ENCODE measurements at places on chromosomes 12 and 14.

DNA sequence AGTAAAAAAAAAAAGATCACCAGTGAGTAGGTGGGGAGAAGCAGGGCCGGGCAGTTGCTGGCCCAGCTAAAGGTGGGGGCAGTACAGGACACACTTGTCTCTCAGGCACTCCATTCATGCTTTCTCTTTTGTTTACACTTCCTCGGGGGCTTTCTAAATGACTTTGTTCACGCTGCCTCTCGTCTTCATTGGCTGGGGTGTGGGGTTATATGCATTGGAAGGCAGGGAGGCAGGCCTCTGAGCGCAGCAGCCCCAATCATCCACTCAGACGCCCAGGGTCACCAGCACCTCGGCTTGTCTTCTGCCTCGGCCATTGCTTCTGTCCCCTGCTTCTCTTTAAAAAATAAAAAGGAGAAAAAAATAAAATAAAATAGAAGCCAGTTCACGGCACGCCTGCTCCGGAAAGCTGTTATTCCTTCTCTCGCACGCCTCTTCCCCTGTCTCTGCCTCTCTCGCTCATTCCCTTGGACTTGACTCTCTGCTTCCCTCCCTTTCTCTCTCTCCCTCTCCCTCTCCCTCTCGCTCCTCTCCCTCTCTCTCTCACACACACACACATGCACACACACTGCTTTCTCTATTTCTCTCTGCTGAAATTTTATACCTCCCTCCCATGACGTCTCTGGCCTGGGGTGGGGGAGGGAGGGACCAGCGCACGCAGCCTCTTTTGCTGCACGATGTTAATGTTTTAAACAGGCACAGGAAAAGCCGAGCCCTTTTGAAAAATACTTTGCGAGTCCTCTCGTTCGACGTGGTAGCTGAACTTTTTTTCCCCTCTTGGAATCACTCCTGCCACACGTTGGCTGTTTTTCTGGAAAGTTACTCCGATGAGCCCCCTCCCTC, at the start of gene TGFB3:
Gene TGFB3 (minus strand): TSS at position 570 of the 840 bp plus-strand sequence. CDS start 1,102 bp downstream, outside the sequence.
- peak; percentile 42 for DNase-seq

- DNase-seq: no peak
These were observed 815.7 kb downstream of the NRXN3 start for GRCh38 chr14:78985668-78986381.

DNA sequence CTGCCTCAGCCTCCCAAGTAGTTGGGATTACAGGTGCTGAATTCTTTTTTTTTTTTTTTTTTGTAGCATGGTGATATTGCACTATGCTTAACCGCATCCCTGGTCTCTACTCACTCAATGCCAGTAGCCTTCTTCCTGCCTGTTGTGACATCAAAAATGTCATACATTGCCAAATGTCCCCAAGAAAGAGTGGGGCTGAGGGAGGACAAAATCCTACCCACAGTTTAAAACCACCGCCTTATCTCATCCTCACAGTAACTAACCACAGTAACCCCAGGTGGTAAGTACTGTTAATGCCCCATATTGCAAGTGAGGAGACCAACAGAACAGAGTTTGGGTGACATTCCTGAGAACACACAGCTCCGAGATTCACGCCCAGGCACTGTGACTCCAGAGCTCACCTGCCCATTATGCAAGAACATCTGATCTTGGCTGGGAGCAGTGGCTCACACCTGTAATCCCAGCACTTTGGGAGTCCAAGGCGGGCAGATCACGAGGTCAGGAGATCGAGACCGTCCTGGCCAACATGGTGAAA, 19.6 kb downstream of the MORN3 start:
- DNase-seq: no peak

GRCh38 chr12:120955232-120955631, 23.1 kb upstream of the HNF1A start:
- DNase-seq: no peak

DNA sequence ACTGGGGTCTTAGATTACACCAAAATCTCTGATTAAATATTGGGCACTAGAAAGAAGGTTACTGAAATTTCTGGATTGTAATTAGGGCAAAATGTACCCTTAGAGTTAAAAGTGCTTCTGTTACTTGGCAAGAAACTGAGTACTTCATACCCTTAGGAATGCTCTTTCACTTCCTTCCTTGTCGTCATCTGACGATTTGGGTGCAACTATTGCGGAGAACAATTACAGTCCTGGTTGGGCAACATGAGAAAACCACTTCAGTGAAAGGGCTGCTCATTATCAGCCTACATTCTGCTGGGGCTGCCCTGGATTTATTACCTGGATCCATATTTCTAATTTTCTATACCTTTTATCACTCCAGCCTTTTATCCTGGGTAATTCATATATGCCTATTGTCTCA, 348.5 kb upstream of the MDGA2 start:
- no peak for DNase-seq

DNA sequence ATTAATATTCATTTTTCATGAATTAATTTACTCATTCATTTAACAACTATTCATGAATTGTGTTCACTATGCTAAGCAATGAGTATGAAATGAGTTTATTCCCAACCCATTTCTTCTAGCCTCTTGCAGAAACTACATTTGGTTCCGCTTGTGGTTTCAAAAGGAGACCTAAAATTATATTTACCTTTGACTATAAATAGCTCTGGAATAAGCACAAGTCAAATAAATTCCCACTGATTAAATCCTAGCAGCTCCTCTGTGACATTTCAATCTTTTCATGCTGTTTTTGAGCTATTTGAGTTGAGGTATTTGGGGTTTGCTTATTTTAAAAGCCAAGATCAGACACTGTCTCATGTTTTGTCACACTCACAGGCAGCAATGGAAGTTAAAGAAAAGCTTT, 46.9 kb downstream of the DUSP6 start:
- no peak for DNase-seq

DNA sequence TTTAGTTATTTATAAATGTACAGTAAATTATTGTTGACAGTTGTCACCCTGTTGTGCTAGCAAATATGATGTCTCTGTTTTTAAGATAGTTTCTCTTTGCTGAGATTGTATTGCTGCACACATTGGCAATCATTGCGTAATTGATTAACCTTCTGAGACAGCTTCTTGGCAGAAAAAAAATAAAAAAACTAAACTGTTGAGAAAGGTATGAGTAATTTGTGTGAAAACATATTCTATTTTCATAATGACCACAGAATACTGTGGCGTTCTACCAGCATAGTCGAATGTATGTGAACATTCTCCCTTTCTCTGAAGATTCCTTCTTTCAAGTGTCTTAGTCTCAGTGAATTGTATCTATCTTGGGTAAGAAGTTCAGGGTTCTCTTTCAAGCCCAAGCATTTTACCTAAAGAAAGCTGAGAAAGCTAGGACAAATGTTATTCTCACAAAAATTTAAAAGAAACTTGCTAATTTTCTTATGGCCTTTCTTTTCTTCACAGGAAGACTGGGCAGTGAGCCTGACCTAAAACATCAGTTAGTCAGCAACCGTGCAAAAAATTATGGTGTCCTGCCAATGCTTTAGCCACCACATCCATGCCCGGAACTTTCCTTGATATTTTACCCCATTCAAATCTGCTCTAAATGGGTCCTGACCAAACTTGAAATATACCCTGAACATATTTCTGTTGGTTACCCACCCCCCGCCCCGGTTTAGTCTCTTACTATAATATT, 69.0 kb upstream of the REP15 start:
- DNase-seq: no peak

GRCh38 chr14:77014004-77014604, 14.4 kb downstream of the IRF2BPL start:
- no peak for DNase-seq

GRCh38 chr14:33524244-33524643, 426.6 kb downstream of the EGLN3 start:
- DNase-seq: no peak

DNA sequence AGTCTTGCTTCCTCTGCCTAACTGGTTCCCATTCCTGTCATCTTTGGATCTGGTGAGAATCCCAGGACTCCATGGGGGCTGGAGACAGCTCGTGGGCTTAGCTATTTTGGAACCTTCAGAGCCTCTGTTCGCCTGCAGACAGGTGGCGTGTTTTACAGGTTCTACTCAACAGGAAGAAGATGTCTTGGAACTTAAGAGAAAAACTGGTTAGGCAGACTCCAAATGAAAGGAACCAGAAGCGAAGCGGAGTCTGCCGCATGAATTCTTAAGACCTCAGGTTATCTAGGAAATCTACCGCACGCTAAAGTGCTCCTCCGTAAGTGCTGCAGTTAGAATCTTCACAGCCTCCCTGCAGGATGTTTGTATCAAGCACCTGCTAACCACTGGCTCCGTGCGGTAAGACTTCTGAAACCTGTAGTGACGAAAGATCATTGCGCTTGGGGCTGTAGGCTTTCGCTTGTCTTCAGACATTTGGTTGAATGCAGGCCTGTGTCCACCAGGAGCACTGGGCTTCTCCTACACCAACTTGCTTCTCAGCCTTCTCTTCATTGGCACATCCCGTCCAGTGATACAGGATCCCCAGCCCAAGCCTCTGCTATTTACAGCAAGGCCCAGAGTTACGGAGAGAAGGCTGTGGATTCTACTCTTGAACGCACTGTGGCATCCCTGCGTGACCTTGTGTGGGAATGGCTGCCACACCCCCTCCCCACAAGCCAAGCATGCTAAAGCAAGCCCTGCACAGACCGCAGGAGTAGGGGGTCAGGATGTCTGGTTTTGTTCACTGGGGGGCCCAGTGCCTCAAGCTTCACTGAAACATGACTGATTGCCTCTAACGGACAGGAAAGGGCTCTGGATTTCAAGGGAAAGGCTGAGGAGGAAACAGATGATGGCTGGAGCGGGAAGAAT, 35.0 kb downstream of the ACADS start:
- DNase-seq: no peak

DNA sequence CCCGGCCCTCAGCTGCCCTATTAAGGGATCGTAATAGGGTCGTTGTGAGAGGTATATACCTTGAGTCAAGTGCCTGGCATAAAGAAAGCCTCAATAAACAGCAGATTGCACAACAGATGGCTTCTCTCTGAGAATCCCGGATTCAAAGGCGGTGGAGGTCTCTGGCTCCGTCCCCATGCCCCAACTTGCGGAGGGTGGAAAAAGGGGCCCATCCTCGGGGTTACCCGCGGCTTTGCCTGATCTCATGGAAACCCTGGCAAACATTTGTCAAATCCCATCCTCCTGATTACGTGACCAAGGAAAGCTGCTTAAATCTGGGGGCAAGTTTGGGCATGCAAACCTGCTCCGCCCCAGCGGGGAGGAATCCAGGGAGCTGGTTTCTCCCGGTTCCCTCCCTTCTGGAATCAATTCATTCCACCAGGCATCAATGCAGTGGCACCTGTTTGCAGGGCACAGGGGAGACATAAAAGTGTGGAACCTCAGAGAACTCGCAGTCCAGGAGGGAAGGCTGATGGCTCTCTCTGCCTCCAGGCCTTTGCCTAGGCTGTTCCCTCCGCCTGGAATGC, 12.3 kb downstream of the TRPV4 start:
- DNase-seq: no peak

- no peak for DNase-seq
These were observed 146.4 kb upstream of the LMNTD1 start for GRCh38 chr12:25699454-25699853.

DNA sequence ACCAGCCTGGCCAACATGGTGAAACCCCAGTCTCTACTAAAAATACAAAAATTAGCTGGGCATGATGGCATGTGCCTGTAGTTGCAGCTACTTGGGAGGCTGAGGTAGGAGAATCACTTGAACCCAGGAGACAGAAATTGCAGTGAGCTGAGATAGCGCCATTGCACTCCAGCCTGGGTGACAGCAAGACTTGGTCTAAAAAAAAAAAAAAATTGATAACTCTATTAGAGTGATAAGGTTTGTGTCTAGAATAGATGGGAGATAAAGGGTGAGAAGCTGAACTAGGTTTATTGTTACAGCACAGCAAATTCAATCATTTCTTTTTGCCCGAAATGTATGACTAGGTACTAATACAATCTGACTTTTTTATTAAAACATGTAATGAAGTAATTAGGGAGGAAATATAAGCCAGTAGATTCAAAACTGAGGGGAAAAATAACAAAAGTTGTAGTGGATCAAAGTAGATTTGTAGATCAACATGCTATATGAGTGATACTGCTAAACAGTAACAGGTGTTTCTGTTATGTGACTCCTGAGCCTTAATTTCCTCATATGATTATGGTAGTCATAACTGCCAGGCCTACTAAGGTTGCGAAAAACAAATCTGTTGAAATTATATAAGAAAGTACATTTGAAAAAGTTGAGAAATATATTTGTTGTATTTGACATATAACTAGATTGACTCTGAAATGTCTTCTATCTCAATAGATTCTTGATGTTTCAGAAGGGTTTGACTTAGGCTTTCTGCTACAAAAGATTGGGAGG, 83.6 kb downstream of the WNK1 start:
- DNase-seq: no peak

DNA sequence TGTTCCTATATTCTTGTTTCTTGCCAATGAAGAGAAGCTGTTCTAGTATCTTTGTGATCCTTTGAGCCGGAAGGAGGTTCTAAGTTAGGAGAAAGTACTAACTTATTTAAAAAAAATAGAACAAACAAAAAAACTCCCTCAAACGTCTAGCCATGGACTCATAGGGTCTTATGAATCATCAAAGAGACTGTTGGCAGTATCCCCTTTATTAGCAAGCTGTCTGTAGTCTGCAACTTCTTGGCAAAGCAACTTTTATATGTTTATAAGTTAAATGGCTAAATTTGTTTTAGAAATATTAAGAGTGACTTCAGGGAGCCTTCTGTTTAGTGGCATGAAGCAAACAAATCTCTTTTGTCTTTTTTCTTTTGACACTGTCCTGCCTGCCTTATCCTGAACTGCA, 291.9 kb downstream of the FUT8 start:
- no peak for DNase-seq

DNA sequence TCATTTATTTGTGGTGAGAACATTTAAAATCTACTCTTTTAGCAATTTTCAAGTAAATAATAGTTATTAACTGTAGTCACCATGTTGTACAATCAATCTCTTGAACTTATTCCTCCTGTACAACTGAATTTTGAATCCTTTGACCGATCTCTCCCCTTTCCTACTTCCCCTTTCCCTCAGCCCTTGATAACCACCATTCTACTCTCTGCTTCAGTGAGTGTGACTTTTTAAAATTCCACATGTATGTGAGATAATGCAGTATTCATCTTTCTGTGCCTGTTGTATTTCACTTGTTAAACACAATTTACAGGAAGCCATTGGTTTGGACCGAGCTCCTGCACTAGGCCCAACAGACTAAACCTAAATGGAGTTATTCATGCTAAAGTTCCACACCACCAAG, 458.9 kb upstream of the PDE3A start:
- no peak for DNase-seq

DNA sequence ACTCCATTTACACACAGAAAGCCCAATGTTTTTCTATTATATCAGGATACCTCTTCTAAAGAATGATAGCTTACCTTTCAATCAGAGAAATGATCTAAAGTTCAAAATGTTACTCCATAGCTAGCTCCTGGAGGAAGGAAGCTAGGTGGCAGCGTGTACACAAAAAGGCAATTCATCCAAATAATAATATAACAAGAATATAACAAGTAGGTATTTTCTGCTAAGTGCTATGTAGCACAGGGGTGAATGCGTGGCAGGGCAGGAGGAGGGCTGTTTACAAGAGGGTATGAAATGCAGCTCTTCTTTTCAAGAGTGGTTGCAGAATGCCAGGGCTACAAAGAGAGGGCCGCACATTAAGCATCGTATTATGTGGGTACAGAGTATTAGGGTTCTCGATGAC, 663 bp upstream of the SNAPC1 start:
- DNase-seq: no peak
